ENCODE measurements at places on chromosomes 7 and 10.

- DNase-seq = no peak
Measured at GRCh38 chr7:131786204-131786603, 229.8 kb upstream of the PODXL start.

DNA sequence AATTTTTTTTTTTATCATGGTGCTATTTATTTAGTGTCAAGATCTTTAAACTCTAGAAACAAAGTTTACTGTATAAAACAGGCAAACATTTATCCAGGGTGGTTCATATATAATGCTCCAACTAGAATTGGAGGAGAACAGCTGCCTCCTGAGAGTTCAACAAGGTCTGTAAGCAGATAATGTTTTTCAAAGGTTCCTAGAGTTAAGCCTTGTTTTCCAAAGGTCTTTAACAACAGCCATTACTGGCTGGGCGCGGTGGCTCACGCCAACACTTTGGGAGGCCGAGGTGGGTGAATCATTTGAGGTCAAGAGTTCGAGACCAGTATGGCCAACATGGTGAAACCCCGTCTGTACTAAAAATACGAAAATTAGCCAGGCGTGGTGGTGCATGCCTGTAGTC is 316.7 kb downstream of the CCDC3 start:
- no peak for DNase-seq

DNA sequence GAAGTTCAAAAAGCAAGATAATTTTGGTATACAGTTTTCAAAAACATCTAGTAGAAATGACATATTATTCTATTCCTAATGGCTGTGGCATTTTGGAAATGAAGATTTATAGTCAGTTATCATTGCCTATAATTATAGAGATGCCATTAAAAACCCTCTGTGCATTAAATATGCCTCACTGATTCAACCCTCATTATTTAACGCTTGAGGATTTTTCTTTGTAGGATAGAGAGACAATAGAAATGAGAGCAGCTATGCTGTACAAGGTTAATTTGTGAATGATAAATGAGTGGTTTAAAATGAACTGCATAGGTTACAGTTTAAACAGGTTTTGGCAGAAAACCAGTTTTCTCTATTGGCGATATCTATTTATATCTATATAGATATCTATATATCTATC is 32.2 kb upstream of the SEMA3A start:
- no peak for DNase-seq

- no peak for DNase-seq
Measured at GRCh38 chr7:37212051-37212450, 236.6 kb downstream of the ELMO1 start.

DNA sequence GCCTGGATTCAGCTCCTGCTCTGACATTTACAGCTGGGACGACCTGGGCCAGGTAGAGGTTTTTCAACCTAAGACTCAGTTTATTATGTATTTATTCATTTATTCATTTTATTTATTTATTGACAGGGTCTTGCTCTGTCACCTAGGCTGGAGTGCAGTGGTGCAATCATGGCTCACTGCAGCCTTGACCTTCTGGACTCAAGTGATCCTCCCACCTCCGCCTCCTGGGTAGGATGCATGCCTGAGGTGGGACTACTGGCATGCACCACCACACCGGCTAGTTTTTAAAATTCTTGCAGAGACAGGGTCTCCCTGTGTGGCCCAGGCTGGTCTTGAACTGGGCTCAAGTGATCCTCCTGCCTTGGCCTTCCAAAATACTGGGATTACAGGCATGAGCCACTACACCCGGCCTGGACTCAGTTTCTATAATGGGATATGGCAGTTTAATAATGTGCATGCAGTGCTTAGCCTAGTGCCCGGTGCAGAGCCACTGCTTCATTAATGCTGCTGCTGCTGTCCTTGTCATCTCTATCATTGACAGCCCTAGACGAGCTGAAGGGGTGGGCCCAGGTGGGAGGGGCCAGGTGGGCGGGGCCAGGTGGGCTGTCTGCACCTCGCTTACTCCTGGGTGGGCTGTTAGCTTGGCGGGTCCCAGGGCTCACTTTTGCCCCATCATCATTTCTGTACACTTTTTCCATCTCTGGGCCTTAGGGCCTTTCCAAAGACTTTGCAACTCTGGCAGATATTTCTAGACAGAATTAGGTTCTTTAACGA is 92.6 kb downstream of the LHPP start:
- no peak for DNase-seq

GRCh38 chr10:132298038-132298881 is 9.5 kb downstream of the STK32C start:
- DNase-seq = no peak

GRCh38 chr7:99733448-99733847 is 1.5 kb downstream of the CYP3A7 start:
- no peak for DNase-seq

- DNase-seq = no peak
Measured at GRCh38 chr7:90502539-90502938, 33.1 kb downstream of the PTTG1IP2 start.

DNA sequence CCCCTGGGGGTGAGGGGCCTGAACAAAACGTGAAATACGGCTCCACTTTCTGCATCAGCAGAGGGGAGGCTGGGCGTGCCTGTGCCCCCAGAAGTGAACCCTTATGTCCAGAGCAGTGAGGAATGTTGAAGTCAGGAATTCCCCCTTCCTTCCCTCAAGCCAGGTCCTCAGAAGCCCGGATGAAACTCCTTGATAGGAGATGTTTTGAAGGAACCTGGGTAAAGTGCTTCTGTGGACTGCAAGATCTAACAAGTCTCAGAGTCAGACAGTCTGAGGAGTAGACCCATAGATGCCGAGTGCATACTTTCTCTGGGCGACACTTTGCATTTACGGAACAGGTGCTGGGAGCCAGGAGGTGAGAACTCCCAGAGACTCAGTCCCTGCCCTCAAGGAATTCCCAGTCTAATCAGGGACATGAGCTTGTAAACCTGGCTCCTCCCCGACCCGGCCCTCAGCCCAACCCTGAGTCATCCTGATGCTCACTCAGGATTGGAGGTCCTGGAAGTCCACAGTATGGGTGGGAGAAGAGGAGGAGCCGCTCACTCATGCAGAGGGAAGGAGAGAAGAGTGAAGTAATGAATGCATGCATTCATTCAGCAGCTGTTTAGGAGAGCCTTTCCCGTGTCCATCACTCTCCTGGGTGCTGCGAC is 179.5 kb upstream of the ITGB1 start:
- DNase-seq = no peak

- DNase-seq = no peak
Measured at GRCh38 chr7:123797673-123798531, 47.1 kb upstream of the HYAL4 start.

DNA sequence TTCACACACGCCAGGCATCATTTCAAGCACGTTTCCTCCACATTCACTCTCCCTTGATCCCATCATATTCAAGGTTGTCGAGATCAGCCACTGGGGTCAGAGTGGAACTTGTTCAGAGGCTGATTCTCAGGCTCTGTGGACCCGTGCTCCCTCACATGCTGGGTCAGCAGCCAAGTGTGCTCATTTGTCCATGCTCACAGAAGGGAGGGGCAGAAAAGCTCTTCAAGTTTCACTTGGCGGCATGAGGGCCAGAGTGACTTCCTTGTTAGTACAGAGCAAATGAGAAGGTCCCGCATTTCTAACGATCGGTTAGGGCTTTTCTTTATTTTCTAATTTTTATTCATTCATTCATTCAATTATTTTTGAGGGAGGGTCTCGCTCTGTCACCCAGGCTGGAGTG is 82.2 kb downstream of the EBLN1 start:
- DNase-seq = no peak
